CD8-positive, alpha-beta memory T cell (primary cell): ENCODE measurements at places on chromosomes 3 and 15. TPM values are rescaled to one million over a fixed set of nuclear protein-coding genes. Genes with fewer than 3 reads are reported as not detected.

B3GALNT1 gene
- 2.4 TPM for total RNA-seq

CNTN4 gene
- total RNA-seq, result not detected

SHF gene
- total RNA-seq, result 25.4 TPM

TPRG1 gene
- 28.6 TPM for total RNA-seq

WNT5A gene
- total RNA-seq, result not detected

POPDC2 gene
- 2.2 TPM for total RNA-seq

CCDC13 gene
- 0.44 TPM for total RNA-seq

GOLGA6L24 gene
- total RNA-seq, result not detected

ZNF717 gene
- 7.2 TPM for total RNA-seq

ITIH1 gene
- not detected for total RNA-seq

CFAP20DC gene
- 1.00 TPM for total RNA-seq

CRBN gene
- total RNA-seq, result 41.7 TPM

CLSTN2 gene
- total RNA-seq, result not detected

NME9 gene
- total RNA-seq, result not detected

ROBO1 gene
- 0.59 TPM for total RNA-seq

- no peak for DNase-seq
Measured at GRCh38 chr15:45868109-45868691, 233.4 kb downstream of the SQOR start.

GRCh38 chr15:63502843-63503738, 1.3 kb upstream of the USP3 start:
- peak; percentile 74 for DNase-seq

GRCh38 chr3:176824811-176825210, 372.5 kb downstream of the TBL1XR1 start:
- DNase-seq, result no peak

DNA sequence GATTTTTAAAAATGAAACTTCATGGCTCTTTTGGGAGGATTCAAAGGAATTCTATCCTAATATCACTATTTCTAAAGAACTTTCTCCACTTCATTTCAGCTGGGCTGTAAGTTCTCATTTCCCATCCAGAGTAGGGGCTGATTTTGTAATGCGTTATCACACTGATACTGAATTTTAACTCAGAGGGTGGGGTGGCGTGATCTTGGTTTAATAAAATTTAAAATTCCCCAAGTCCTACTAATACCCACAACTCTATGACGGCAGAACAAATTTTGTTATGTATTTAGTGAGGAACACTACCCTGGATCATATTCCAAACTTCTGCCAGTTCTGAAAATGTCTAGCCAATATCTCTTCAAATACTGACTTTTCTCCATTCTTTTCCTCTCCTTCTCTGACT, 92.7 kb downstream of the ASB7 start:
- DNase-seq, result no peak

DNA sequence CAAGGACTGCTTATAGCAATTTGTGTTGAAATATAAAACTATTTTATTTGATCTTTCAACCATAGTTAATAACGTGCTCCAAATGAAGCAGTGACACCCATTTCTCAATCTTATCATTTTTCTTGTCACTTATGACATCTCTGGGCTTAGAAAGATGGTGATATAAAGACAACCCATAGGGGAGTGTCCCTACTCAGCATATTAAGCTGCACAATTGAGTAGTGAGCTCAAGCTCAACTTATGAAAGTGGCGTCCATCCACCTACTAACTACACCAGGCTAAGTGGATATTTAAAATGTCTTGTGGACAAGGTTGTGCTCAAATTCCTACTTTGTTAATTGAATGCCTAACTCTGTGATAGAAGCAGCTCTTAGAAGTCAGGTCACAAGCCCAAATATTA, 46.7 kb downstream of the SLC9C1 start:
- no peak for DNase-seq

DNA sequence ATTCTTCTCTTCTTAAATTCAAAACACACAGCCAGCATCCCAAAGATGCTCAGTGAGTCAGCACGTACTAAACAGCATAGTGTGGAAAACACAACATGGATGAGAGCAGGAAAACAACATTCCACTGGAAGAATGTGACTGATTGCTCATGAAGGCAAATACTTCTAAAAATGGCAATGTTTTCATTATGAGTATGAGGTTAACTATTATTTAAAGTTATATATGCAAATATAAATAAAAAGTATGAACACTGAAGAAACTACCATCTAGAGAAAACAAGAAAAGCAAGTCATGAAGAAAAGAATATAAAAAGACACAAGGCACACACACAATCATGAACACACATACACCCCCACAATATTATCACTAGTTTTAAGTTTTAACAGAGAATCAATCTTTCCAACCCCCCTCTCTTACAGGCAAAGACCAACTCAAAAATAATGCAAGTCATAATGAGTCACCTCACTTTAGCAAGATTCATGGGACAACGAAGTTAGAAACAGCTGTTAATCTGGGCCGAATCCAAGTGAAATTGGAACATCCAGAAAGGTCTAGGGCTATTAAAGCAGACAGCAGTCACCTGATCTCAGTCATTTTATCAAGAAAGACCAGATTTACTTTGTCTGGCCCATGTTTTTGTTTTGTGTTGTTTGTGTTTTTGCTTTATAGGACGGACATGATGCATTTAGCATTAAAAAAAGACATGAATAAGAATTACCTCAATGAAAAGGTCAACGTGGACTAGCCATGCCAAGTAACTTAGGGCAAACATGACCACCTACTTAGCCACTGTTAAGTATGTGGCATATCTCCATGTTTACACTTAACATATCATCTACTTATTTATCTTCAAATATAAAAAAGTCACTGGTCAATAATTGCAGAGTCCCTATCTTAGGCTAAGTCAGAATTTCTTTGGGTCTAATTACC, 18.1 kb downstream of the GBE1 start:
- no peak for DNase-seq

GRCh38 chr15:66935688-66936087, 129.7 kb upstream of the SMAD3 start:
- DNase-seq, result no peak

DNA sequence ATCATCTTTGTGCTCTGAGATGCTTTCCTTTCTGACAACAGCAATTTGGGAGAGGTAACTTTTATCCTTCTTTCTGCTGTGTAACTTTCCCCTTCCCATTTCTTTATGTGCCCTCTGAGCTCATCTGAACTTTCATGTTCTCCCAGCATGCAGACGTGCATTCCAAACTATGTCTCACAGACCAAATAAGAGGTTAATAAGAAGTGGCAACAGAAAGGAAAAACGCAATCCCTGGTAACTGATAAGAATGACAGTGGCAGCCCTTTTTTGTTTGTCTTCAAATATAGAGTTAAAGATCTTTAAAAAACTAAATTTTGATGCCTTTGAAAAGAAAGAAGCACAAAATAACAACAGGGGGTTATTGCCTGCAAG, 533.4 kb downstream of the FOXP1 start:
- no peak for DNase-seq

- DNase-seq, result no peak
Measured at GRCh38 chr3:54773271-54773670, 154.6 kb downstream of the LRTM1 start.

DNA sequence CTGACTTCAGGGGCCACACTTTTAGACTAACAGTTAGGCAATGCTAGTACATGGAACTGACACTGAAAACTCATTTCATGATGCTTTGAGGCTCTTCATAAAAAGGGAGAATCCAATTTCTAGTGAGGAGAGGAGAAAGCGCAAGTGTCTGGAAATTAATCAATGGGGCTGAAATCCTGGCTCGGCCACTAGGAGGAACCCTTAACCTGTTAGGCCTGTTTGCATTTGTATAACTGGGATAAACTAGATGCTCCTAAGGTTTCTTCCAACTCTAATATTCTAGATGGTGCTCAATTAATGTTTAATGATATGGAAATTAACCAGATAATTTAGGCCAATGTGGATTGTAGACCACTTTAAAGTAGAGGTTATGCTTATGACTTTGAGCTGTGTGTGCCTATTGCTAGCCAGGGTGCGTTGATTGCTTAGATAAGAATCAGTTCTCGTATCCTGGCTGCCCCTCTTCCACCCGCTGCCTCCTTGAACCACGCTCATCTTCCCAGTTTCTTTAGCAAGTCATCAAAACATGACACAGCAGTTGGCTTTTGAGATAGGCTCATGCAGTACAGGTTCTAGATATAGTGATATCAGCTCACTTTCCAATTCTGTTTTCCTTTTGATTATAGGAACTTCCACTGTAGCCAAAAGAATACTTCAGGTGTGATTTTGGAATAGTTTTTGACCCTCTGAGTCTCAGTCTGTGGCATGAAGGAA, 16.8 kb upstream of the CRBN start:
- no peak for DNase-seq

DNA sequence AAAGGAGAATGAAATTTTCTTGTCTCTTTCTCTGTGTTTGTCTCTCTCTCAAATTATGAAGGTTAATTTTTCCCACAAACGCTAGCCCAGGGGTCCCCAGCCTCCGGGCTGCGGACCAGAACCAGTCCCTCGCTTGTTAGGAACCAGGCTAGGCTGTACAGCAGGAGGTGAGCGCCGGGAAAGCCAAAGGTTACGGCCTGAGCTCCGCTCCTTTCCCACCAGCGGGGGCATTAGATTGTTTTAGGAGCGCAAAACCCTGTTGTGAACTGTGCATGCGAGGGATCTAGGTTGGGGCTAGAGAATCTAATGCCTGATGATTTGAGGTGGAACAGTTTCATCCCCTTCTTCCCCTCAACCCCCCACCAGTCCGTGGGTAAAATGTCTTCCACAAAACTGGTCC, 74.7 kb upstream of the ZNF385D start:
- DNase-seq, result no peak

GRCh38 chr3:139532976-139533375, 6.6 kb downstream of the RBP1 start:
- no peak for DNase-seq

DNA sequence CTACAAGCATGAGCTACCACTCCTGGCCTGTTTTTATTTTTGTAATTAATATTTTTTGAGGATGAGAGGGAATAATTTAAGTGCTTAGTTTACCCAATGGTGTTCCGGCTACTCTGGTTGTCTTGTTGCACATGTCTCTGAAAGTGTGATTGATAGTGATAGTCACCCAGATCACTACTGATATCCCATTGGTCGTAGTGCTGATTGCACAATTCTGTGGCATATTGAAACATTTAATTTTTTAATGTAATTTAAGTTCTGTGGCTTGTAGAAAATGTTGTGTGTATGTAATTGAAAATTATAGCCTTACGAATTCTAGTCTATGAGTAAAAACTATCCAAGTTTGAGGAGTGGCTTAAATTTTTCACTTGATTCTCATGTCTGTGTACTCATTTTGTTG, 11.9 kb downstream of the ARIH2 start:
- DNase-seq, result no peak

GRCh38 chr15:67232591-67232990, 21.9 kb downstream of the AAGAB start:
- no peak for DNase-seq

- no peak for DNase-seq
Measured at GRCh38 chr3:66200147-66200546, 20.7 kb upstream of the SLC25A26 start.

- no peak for DNase-seq
Measured at GRCh38 chr15:37125143-37125542, 24.8 kb upstream of the MEIS2 start.

DNA sequence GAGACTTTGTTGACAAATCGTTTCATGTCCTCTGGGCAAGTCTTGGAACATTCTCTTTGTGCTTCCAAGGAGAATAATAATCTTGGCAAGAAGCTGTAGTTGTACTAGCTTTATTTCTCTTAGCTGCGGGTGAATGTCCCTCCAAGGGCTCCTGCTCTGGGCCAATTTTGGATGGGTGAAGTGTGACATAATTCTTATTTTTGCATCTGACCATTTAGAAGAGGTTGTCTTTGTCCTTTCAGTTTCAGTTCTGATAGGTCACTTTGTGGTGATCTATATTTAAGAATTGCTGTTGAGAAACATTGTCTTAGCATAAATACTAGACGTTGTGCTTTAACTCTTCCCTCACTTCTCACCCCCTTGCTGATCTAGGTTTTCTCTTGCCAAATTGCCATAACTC, 164.8 kb upstream of the RORA start:
- DNase-seq, result no peak

- DNase-seq, result no peak
Measured at GRCh38 chr3:110968076-110968475, 103.5 kb upstream of the NECTIN3 start.
